ENCODE measurements at places on chromosomes 3 and 15.

- peak; percentile 66 for DNase-seq
These were observed 664 bp upstream of the PIK3CA start for GRCh38 chr3:179147514-179147872.

DNA sequence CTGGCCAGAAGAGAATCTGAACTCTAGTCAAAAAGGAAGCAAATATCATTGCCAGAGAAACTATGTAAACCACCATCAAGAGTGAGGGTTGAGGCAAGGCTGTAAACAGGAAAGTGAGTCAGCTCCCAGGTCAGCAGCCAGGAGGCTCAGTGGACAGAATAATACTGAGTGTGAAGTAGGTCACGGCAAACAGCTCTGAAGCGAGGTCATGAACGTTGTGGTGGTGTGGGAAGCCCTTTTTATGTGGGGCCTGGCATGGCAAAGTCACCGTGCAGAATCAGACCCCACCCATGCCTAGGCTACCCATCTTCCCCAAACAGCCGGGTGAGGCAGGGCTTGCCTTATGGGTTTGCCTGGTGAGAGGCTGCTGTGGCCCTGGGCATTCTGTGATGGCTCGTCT is 43.9 kb downstream of the THBS1 start:
- peak; percentile 46 for DNase-seq

GRCh38 chr3:78845605-78846004 is 922.2 kb downstream of the ROBO1 start:
- DNase-seq: no peak

DNA sequence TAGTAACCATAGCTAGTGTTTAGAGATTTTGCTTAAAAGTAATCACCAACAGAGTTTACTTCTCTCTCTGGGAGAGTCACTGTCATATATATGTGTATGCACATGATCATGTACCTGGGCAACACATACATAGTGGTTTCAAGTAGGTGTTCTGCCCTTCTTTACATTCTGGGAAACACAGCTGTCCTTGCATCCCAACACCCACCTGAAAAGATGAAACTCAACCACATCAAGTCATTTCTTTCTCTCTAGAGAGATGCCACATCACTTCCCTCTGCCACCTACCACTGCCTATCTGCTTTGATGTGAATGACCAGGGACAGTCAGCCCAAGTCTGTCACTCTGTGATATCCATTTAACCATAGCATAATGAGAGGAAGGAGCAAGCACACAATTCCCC is 155.8 kb upstream of the GADL1 start:
- no peak for DNase-seq

DNA sequence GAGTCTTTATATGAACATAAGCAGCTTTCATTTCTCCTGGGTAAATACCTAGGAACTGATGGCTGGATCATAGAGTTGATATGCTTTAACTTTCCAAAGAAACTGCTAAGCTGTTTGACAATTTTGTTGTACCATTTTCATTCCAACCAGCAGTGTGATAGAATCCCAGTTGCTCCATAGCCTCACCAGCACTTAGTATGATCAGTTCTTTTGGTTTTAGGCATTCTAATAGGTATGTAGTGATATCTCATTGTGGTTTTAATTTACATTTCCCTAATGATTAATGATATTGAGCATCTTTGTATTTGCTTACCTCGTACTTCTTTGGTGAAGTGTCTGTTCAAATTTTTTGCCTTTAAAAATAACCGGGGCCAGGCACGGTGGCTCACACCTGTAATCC is 38.4 kb upstream of the SMAD6 start:
- DNase-seq: no peak

DNA sequence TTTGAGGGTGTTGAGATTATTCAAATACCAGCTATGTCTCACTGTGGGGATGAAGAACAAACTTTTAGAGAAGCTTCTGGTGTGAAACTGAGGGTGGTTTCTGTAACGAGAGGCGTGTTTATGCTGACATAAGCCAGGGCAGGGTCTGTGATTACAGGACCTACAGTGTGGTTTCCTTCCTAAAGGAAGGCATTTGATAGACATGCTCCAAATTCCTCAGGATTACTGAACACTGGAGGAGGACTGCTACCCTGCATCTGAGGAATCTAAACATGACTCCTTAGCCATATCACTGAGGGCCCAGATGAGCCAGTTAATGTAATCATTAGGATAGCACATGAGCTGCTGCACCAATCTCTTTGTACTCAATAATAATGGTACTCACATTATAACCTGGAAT is 328.4 kb upstream of the UMPS start:
- no peak for DNase-seq

DNA sequence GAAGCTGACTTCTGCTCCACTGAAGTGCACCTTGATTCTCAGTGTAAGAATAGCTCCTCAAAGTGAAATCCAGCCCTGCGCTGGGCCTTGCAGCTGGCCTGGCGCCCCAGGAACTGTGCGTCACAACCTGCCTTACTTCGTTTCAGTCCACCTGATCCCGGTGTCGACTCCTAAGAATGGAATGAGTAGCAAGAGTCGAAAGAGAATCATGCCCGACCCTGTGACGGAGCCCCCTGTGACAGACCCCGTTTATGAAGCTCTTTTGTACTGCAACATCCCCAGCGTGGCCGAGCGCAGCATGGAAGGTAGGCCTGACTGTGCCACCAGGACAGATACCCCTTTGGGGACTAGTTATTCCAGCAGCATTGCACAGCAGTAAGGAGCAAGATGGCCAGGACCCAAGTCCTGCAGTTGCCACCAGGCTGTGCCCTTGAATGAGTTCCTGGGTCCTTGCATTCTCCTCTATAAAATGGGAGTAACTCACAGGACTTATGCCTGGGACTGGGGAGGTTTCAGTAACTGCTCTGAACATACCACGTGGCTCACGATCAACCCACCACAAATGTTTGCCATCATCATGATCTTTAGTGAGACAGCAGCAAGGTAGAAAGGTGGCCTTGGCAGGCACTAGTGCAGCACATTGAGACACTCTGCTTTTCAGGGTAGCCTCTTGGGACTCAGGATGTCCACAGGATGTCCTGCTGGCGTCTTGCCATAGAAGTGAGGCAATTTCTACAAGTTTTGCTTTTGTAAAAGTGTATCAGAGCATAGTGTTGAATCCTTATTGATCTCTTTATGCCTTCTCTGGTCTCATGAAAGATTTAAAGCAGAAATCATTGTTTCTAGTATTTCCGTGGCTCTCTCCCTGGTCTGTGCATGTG is 46.8 kb downstream of the PXYLP1 start:
- DNase-seq: no peak

GRCh38 chr3:197256836-197257444 is 41.5 kb downstream of the DLG1 start:
- no peak for DNase-seq

GRCh38 chr15:92693691-92694331 is 38.2 kb upstream of the FAM174B start:
- no peak for DNase-seq

- DNase-seq: no peak
These were observed 5.2 kb upstream of the CD200R1 start for GRCh38 chr3:112980080-112980479.

DNA sequence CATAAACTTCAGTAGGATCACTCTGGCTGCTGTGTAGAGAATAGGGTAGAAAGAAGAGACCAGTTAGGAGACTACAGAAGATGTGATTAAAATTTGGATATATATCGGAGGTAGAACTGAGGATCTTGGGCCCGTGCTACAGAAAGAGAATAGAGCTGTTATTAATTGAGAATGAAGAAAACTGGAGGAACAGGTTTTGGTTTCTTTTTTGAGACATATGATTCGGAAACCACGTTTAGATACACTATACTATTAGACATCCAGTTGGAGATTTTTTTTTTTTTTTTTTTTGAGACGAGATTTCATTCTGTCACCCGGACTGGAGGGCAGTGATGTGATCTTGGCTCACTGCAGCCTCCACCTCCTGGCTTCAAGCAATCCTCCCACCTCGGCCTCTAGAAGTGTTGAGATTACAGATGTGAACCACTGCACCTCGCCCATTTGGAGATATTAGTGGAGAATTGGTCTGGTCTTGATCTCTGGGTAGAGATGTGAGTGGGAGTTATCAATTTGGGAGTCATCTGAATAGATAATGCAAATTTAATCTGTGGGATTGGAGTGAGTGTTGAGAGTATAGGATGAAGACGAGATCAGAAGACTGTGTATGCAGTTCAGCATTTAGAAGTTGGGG is 50.9 kb downstream of the TCF12 start:
- no peak for DNase-seq

- no peak for DNase-seq
These were observed 480.5 kb downstream of the OTOL1 start for GRCh38 chr3:161977063-161977462.

- DNase-seq: no peak
These were observed 70.1 kb downstream of the CASR start for GRCh38 chr3:122253581-122253980.

DNA sequence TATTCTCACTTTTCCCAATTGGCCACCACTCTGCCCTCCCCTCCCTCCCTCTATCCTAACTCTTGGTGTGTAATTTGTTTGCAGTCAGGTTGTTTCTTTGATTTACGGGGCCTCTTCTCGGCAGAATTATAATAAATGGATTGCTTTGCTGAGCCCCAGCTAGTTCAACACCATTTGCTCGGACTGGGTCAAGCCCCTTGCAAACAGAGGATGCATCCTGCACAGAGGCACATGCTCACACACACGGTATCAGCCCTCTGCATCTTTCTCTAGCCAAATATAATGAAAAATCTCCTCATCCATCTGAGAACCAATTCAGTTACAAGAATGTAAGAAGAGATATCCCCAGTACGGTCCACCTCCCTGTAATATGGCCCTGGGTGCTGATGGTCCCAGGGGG is 97.7 kb downstream of the EPHB1 start:
- no peak for DNase-seq

- no peak for DNase-seq
These were observed 24.5 kb upstream of the RNF111 start for GRCh38 chr15:58962662-58963565.

DNA sequence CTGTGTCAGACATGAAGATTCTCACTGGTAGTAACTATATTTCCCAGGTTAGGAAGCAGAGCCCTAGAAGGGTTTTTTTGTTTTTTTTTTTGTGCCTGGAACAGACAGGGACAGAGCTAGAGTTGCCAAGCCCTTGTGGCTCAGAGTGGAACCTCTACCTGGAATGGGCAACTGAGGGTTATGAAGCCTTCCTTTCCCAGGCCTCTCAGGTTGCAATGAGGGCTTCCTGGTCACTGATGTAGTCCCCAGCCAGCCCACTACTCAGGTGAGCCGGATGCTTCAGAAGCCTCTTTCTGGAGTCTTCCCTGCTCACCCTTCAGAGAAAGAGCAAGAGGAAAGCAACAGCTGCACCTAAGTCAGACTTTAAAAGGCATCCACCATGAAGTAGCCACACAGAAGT is 48.8 kb upstream of the MANF start:
- no peak for DNase-seq

Data from stimulated activated CD8-positive, alpha-beta memory T cell treated with anti-CD3 and anti-CD28 coated beads, Interleukin-7, amount 100 ng/mL, for 48 hours (primary cell).